ENCODE measurements at places on chromosomes 7 and 10. TPM values are rescaled to one million over a fixed set of nuclear protein-coding genes. Genes with fewer than 3 reads are reported as not detected.

EVX1 gene
- 0.07 TPM for polyA plus RNA-seq

SEMA4G gene
- 14.8 TPM for polyA plus RNA-seq

PPP1R9A gene
- 35.0 TPM for polyA plus RNA-seq

DNA sequence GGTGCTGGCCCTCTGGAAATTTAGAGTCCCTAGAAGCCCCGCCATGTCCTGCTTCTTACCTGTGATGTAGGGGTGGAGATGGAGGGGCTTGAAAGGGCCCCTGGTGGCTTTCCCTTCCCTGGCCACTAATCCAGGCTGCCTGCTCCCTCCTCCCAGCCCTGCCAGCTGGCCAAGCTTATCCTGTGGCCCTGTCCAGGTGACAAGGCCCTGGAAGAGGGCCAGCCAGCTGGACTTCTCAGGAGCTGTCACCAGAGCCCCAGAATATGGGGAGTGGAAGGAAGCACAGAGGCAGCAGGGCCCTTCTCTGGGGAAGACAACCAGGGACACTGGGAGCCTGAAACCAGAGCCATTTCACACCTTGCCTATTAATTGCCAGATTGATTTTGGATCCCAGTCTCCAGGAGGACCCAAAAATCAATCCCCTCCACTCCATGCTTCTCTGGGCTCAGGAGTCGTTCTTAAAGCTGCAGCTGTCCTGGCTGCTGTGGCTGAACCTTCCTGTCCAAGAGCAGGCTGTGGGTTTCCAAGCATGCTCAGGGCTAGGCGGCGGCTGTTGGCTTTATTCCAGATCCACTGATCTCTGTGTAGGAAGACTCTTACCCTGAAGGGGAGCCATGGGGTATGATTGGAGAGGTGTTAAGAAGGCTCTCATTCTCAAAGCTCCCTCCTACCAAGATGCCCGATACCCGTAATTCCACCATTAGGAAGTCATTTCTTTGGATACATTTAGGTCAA, 52.6 kb upstream of the PCBD1 start:
- no peak for DNase-seq

GRCh38 chr10:784403-785088, 95.1 kb upstream of the DIP2C start:
- no peak for DNase-seq

DNA sequence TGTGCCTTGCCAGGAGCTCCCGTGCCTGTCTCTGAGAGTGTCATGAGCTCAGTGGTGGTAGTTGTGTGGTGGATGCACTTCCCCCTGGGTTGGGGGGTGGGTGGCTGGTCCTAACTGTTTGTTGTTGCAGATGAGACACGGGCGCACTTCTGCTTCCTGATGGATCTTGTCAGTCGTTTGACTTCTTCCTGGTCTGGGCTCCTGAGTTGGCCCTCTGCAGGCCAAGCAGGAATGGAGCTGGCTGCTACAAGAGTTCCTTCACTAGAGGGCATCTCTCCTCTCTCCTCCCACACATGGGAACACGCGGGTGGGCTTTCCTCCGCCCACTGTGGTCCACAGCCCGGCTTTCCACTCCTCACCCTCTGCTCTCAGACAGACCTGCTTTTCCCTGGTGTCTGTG, 82.0 kb downstream of the BMS1 start:
- no peak for DNase-seq

DNA sequence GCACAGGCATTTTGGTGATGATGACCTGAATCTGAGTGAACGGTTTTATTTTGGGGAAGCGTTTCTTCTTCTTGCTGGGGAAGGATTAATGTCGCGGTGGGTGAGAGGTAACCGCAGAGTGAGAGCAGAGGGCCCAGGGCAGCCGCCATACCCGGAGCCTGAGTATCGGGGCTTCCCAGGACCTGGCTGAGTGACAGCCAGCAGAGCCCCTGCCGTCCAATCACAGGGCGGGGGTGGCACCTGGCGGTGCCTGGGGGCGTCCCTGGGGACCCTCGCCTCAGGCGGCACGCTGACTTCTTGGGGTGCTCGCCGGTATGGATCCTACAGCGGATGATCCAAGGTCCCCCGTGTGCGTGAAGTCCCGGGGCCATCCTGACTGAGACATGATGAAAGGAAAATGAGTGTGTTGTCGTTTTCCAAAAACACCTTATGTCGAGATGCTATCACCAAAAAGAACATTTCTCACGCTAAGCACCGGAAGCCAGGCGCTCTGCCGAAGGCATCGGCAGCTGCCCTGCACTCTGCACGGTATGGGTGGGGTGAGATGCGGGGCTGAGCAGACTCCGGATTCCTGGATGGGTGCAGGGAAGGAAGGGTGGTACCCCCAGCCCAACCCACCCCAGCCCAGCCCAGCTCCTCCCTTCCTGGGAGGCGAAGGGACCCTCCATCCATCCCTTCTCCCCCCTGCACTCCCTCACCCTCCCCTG, 227.9 kb upstream of the SHH start:
- DNase-seq = no peak

DNA sequence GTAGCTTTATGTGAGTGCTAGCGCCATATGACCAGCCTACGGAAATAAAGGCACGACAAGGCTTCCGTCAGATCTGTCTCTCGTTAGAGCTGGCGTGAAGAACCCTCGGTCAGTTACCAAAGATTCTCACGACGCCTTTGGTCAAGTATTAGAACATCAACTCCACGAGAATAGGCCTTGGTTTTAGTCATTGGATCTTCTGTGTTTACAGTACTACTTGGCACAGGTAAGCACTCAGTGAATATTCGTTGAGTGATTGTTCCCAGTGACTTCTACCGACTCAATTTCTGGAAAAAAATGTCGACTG, 316 bp downstream of the RBM48 start:
- DNase-seq = no peak

DNA sequence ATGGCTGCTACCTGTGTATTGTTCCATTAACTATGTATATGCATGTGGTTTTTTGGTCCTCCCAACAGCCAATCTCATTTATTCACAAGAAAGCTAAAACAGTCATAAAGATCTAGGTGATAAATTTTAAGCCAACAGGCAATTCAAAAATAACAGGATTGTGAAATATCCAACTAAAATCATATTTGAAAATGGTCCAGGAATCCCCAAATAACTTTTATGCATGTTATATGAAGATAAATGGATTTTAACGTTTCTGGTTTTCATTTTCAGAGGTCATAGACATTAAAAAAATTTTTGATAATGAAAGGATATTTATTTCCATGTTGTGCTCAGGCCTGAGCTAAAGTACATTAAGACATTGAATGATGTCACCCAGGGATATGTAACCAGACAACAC, 96.8 kb upstream of the JAZF1 start:
- DNase-seq = no peak

- no peak for DNase-seq
Measured at GRCh38 chr7:155594163-155594732, 47.9 kb upstream of the CNPY1 start.

- DNase-seq = no peak
Measured at GRCh38 chr10:101292194-101293006, 61.6 kb upstream of the BTRC start.

Measured in left renal pelvis (tissue), 4 donors.